Right ventricle myocardium inferior (tissue), 1 donor: ENCODE measurements at places on chromosomes 2 and 18. TPM values are rescaled to one million over a fixed set of nuclear protein-coding genes. Genes with fewer than 3 reads are reported as not detected.
A peak's percentile ranks its signal among the peaks of the same experiment; 100 is the strongest.

Gene MOB4
- 31.0 TPM for total RNA-seq

GRCh38 chr2:54366487-54367280, 89.4 kb upstream of the SPTBN1 start:
- no peak for DNase-seq

DNA sequence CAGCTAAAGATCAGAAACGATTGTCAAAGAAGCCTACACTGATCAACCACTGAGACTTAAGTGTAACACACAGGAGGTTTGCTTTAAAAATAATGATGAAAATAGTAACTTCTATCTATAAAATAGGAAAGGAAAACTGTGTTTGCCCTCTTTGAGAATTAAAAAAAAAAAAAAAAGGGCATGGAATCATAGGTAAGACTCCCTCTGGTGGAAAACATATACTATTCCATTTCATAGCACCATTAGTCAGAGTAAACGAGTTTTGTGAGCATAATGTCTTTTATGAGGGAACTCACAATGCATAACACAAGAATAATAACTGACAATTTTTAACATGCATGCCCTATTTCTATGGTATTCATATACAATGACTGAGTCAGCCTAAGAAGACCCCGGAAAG, 36.3 kb downstream of the SLC35F5 start:
- no peak for DNase-seq

- DNase-seq = no peak
These were observed 80.0 kb upstream of the LDLRAD4 start for GRCh38 chr18:13138420-13139139.

- no peak for DNase-seq
These were observed 63.0 kb downstream of the RHBDD1 start for GRCh38 chr2:226898897-226899296.

- DNase-seq = no peak
These were observed 27.7 kb upstream of the KDM3A start for GRCh38 chr2:86413296-86414094.

GRCh38 chr2:181746844-181747243, 66.5 kb upstream of the NEUROD1 start:
- no peak for DNase-seq

DNA sequence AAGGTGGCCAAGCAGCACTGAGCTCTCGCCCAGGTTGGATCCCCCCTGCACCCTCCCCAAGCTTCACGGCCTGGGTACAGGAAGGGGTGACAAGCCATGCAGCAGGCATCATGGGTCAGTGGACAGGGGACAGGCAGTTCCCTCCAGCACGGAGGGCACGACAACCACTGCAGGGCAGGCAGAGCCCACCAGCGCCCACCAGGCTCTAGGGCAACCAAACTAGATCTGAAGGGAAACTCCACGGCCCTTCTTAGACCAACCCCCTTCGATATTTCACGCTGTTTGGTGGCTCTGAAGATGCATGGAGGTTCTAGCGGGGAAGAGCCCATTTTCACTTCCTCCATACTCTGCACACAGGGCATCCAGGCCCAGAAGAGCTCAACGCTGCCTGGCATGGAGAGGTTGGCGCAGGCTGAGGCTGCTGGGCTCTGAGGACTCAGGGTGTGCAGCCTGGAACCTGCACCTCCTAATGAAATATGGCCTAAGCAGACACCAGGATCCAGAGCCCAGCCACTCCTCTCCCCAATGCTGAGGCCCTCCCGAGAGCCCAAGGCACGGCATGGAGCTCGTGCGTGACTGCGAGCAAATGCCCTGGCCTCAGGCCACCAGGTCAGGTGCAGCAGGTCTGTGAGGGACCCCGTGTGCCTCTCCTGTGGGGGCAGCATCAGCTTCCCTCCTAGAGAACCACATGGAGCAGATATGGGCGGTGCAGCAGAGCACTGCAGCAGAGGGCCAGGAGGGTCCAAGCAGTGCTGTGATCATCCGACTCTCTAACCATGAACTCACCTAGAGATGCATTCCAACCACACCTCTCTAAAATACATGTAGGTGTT, 8.7 kb upstream of the MTERF4 start:
- no peak for DNase-seq

- DNase-seq = no peak
These were observed 3.8 kb downstream of the CXCR2 start for GRCh38 chr2:218129458-218130135.

DNA sequence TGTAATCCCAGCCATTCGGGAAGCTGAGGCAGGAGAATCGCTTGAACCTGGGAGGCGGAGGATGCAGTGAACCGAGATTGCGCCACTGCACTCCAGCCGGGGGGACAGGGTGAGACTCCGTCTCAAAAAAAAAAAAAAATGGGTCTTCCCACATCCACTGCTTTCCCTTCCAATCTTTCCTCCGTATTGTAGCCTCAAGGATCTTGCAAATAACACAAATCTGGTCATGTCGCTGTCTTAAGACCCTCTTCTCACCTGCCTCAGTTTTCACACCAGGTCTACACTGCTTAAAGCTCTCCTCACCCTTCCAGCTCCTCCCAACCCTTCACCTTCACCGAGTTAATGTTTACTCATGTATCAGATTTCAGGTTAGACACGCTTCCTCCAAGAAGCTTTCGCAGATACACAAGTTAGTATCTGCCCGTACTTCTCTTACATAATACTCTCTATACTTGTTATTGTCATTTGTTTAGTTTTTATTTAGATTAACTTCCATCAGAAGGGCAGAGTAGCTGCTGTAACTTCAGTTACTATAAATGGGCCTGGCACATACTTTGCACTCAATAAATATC, 1.5 kb downstream of the IER3IP1 start:
- DNase-seq = no peak

- peak; percentile 59 for DNase-seq
These were observed 139.2 kb downstream of the INHBB start for GRCh38 chr2:120485096-120485495.
